NT2/D1 (cell line): ENCODE measurements at places on chromosomes 2 and 18.

DNA sequence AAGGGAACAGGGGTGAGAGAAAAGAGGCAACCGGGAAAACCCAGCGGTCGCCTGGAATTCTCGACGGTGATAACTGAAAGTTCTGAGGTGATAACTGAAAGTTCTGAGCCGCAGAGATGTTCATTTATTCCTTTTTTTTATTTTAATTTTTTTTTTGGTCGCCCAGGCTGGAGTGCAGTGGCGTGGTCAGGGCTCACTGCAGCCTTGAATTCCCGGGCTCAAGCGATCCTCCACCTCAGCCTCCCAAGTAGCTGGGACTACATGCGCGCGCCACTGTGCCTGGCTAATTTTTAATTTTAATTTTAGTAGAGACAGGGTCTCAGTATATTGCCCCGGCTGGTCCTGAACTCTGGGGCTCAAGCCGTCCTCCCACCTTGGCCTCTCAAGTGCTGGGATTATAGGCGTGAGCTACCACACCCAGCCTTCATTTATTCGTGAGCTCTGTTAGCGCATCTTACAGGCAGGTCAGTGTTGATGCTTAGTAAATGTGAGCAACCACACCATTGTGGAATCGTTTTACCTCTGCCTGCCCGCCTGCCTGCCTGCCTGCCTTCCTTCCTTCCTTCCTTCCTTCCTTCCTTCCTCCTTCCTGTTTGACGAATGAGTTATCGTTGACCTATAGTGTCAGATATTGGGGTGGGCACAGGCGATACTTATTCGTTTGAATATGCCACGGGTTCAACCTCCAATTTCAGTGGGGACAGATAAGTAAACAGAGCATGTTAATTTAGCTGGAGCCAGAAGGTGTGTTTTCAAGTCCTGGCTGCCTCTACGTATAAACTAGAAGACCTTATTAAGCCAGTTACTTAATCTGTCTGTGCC is 557 bp upstream of the E2F6 start:
- no peak for DNase-seq

GRCh38 chr2:24438106-24438505 is 52.9 kb upstream of the NCOA1 start:
- no peak for DNase-seq

DNA sequence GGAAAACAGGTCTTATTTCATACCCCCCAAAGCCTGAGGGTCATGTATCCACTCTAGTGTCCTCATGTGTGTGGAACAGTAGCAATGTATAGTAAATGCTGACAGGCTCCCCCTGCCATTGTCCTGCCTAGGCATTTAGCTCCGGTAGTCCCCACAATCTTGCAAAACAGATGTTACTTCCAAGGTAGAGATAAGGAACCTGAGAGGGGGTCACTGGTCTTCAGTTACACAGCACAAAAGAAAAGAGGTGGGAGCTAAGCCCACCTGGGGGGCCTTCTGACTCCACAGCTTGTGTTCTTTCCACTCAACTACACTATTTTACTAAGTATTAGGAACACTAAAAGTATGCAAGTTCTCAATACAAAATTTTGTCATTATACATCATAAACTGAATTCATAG is 17.4 kb upstream of the FECH start:
- no peak for DNase-seq

DNA sequence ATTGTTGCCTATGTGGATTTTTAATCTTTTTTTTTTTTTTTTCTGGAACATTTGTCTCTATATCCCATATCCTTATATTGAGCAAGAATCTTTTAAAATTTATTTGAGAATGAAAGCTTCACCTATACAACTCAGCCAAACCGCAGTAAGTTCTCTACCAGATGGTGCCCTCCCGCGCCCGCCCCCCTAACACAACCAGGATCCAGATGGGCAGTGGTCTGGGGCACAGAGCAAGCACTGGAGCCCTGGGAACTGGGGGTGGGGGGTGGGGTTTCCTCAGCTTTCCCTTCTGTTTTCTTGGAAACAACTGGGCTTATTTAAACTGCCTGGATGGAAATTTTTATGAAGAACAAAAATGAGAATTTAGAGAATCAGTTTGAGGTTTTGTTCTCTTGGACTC is 74.6 kb downstream of the ACAA2 start:
- DNase-seq, result no peak

DNA sequence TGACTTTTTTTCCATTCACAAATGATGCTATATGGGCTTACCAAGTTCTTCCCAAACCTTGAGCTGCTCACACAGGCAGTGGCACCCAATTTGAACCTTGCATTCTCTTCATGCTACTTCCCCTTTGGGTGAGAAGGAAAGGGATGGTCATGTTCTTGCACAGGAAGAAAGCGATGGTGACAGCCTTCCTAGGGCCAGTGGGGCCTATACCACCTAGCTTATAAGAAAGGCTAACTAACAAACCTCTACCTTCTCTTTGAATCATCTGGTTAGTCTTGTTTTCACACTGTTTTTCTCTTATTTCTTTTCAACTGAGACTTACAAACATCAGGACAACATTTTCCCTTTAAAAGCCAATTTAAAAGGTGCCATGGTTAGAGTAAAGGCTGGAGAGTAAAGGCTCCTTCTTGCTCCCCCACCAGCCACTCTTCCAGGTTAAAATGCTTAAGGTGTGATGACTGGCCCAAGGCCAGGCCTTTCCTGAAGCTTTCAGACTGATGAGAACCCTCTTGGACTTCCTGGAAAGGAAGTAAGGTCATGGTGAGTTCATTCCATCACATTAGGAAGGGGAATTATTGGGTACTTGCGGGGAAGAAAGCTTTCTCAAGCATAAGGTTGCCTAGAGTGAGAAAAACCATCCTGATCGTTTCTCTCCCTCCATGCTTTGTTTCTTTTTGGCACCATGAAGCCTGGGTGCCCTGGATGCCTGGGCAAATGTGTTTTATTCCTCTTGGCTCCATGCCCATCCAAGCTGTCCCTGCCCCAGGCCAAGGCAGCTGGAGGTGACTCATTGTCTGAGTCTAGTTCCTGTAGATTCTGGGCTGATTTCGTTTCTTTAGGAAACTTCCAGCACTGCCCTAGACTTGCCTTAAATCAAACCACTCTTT is 41.4 kb upstream of the ITGB6 start:
- no peak for DNase-seq

GRCh38 chr18:56076723-56077122 is 488.7 kb upstream of the TCF4 start:
- DNase-seq, result no peak

- DNase-seq, result no peak
Observed at GRCh38 chr2:97742381-97742847, 29.0 kb downstream of the ZAP70 start.

GRCh38 chr2:118670838-118671237 is 176.6 kb downstream of the EN1 start:
- DNase-seq, result no peak

GRCh38 chr2:241768850-241769249 is 7.8 kb upstream of the GAL3ST2 start:
- no peak for DNase-seq
